ENCODE measurements at places on chromosomes 13 and 19.

- no peak for DNase-seq
Measured at GRCh38 chr13:27267596-27267995, 3.0 kb upstream of the RASL11A start.

DNA sequence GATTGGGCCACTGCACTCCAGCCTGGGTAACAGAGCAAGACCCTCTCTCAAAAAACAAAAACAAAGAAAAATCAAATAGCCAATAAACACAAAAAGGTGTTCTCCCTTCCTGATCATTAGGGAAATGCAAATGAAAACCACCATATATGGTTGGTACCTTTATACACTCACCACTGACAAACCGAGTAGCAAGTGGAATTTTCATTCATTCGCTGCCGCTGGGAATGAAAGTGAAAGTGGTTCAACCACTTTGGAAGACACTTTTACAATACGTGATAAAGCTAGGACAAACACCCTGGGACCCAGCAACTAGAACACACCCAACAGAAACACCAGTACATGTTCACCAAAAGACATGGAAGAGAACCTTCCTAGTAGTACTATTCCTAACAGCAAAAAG is 21.0 kb downstream of the GRIK5 start:
- DNase-seq = no peak

GRCh38 chr13:73231471-73231870 is 172.7 kb downstream of the KLF5 start:
- DNase-seq = no peak

DNA sequence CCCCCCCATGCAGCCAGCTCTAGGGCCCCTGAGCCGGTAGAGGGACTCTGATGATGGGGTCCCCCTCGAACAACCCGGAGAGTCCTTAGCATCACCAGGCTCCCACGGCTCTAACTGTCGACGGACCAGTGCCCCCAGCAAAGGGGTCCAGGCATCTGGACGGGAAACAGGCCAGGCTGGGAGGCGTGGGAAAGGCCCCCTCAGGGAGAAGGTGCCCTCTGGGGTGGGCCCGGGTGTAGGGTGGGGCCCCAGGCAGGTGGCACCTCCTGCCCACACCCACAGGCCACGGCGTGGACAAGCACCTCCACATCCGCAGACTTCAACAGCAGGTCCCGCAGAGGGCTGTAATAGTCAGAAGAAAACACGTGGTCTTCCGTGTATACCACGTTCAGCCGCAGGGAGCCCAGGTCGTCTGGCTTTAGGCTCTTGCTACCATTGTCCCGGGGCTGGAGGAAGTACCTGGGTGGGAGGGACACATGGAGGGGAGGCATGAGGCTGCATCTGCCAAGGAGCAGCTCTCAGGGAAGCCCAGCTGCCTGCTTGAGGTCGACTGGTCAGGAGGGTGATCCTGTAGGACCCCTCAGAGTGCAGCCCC is 44.7 kb upstream of the C13orf46 start:
- DNase-seq = no peak

DNA sequence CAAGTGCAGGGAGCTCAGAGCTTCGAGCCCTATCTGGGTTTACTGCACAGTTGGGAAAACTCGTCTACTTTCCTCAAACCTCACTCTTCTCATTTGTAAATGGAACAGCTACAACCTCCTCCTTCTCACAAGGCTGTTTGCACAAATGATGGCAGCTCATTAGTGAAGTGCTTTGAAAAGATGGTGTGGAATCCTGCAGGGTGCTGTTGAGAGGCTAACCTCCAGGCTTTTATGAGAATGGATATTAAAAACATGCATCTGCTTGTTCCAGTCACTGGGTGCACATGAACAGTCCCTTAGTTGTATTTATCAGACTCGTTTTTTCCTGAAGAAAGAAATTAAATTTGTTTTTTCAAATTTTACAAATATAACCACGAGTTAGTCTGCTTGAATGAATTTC is 36.6 kb downstream of the PCDH8 start:
- no peak for DNase-seq

DNA sequence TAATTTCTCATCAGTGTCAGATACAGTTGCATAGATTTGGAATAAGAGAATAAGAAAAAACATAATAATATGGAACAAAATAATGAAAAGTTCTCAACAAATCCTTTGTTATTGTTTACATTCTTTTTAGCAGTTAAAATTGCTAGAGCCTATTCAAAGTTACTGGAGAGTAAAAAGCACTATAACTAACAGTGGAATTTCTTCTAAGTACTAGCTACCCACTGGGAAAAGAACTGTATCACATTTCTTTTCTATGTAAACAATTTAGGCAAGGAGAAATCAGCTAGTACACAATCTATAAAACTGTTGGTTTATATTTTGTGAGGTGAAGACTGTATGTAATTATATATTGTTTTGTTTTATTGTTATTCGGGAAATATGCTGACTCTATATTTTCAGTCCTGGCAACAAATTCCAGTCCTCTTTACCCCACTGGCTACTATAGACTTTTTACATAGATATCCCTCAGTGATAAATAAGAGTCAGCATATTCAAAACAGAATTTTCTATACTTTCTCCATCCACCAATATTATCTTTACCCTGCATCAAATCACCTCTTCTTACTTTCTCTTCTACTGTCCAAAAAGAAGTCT is 222.0 kb downstream of the PCDH9 start:
- no peak for DNase-seq

- no peak for DNase-seq
Measured at GRCh38 chr13:43908156-43909126, 28.7 kb downstream of the LACC1 start.

GRCh38 chr19:58097781-58098681 is at the start of gene ZSCAN18:
TSS of gene ZSCAN18 (minus strand) at chr19:58098231. CDS start at chr19:58090267, 7,964 bp downstream.
- DNase-seq = peak; percentile 69

DNA sequence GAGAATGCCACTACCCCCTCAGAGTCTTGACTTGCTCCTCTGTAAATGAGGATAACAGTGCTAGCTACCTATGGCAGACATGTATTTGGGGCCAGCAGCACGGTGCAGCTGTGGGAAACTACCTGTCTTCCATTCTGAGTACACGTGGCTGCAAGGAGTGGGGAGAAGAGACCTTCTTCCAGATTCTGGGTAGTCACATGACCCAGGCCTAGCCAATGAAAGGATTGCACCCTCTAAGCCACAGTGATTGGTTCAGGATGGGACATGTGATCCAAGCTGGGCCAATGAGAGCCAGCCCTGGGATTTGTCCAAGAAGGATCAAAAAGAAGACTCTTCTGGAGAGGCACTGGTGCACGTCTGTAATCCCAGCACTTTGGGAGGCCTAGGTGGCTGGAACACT is 5.5 kb downstream of the ZNRF4 start:
- no peak for DNase-seq

DNA sequence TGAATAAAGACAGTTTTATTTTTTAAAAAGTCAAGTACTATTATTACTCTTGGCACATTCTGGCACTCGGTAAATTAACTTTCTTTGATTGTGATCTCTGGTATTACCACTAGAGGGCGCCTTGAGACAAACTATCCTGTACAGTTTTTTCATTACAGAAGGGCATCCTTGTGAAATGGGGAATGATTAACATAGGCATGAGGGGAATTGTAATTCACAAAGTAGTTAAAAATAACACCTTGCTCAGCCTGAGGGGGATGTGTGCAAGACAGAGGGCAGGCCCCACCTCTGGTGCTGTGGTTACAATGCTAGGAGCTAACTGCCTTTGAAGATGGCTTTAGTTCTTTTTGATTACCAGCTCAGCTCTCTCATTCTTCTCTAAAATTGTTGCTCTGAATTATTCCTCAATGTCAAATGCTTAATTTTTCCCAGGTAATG is 24.2 kb upstream of the C1QTNF9B start:
- DNase-seq = no peak

- DNase-seq = no peak
Measured at GRCh38 chr13:20270163-20270865, 38.2 kb upstream of the GJB6 start.

- peak; percentile 45 for DNase-seq
Measured at GRCh38 chr19:6736169-6736916, 1.0 kb downstream of the GPR108 start.

GRCh38 chr13:50158385-50159165 is 143.3 kb downstream of the KCNRG start:
- no peak for DNase-seq

DNA sequence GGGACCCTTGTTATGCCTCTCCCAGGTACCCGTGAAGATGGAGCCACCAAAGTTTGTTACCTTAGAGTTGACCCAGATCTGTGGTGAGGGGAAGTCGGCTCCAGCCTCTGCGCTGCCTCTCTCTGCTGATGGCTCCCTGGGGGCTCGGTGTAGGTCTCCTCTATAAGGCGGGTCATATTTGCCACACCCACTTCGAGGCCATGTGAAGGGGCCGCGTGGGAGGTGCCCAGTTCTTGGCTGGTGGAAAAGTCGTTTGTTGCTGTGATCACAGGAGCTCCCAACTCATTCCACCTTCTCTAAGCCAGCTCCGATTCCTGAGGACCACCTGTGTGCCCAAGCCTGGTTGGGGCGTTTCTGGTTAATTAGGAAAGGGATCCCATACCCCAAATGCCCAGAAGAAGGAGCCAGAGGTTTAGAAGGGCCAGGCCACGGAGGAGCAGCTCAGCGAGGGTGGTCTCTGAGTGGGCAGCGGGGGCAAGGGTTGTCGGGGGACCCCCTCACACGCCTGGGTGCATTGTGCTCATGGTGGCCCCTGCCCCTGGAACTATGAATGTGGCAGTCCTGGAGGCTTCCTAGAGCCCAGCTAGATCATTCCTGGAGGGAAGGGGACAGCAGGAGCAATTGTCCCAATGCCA is 296.5 kb downstream of the ZNF536 start:
- no peak for DNase-seq

- DNase-seq = no peak
Measured at GRCh38 chr13:75102001-75102716, 379.8 kb downstream of the TBC1D4 start.

GRCh38 chr19:29022165-29022564 is 190.8 kb downstream of the UQCRFS1 start:
- DNase-seq = no peak

- no peak for DNase-seq
Measured at GRCh38 chr19:1258707-1259205, 10.4 kb downstream of the MIDN start.

- DNase-seq = no peak
Measured at GRCh38 chr19:2703691-2704216, 1.3 kb upstream of the GNG7 start.

- DNase-seq = no peak
Measured at GRCh38 chr13:76289558-76289957, 596.6 kb downstream of the KCTD12 start.

GRCh38 chr19:403221-404027 is 5.5 kb downstream of the C2CD4C start:
- no peak for DNase-seq

DNA sequence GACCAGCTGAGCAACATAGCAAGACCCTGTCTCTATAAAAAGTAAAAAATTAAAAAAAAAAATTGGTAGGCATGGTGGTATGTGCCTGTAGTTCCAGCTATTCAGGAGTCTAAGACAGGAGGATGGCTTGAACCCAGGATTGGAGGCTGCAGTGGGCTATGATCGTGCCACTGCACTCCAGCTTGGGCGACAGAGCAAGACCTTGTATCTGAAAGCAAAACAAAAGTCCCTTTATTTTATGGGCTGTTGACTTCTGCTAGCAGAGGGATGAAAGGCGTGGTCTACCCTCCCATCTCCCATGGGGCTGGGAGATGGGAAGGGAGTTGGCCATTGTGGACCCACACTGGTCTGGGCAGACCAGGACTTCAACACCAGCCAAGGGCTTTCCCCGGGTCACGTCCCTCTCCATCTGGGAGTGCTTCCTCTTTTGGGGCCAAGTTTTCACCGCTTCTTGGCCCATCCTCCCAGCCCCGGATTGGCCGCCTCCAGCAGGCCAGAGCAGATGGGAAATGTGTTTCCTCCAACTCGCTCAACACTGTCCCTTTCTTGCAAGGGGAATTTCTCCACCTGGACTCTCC is 2.2 kb upstream of the TNFSF9 start:
- no peak for DNase-seq

- no peak for DNase-seq
Measured at GRCh38 chr19:41627966-41628675, 1.2 kb upstream of the CEACAM4 start.

- no peak for DNase-seq
Measured at GRCh38 chr19:1227304-1228054, 10.3 kb downstream of the CBARP start.

DNA sequence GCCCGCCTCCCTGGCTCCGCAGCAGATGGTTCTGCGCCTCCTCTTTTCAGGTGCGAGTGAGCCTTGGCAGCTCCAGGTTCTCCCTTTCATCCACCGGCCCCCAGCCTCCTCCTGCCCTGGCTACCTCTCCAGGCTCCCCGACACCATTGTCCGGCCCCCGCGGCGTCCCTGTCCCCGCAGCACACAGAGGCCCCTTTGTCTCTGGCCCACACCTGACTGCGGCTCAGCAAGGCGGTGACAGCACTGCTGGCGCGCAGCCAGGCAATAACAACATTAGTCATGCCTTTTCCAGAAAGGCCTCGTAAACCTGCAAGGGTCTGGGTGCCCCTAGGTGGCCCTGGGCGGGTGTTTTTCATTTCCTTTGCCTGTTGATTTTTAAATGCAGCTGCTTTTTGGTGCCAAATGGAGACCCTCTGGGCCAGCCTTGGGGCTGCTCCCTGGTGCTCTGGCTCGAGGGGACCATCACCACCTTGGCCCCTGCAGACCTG is 73.2 kb upstream of the MEDAG start:
- DNase-seq = no peak

DNA sequence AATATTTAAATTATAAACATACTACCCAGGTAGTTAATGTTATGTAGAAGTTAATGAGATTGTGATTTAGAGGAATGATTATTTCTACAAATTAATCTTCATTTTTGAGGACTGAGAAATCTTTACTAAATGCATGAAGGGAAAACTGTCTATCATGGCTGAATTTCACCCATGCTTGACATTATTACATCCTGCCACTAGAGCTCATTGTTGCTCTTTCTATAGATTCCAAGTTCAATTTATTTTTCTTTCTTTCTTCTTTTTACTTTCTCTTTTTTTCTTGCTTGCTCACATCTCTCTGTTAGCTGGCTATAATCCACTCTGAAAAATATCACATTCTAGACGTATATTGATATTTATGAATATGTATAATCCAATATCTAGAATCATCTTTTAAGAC is 505.0 kb upstream of the KLHL1 start:
- no peak for DNase-seq

GRCh38 chr13:25874907-25875306 is 176.9 kb downstream of the SHISA2 start:
- no peak for DNase-seq

- no peak for DNase-seq
Measured at GRCh38 chr13:28531077-28531844, 36.3 kb upstream of the FLT1 start.
